Effector memory CD8-positive, alpha-beta T cell (primary cell): ENCODE measurements at places on chromosomes 4 and X.

DNA sequence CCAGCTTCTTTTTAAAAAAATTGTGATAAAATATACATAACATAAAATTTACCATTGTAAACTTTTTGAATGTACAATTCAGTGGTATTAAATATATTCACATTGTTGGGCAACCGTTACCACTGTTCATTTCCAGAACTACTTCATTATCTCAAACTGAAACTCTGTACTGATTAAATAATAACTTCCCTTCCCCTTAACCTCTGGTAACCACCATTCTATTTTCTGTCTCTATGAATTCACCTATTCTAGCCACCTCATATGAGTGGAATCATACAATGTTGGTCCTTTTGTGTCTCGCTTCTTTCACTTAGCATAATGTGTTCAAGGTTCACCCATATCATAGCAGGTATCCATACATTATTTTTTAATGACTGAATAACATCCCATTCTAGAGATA lies 8.3 kb downstream of the GPR50 start:
- DNase-seq, result no peak

DNA sequence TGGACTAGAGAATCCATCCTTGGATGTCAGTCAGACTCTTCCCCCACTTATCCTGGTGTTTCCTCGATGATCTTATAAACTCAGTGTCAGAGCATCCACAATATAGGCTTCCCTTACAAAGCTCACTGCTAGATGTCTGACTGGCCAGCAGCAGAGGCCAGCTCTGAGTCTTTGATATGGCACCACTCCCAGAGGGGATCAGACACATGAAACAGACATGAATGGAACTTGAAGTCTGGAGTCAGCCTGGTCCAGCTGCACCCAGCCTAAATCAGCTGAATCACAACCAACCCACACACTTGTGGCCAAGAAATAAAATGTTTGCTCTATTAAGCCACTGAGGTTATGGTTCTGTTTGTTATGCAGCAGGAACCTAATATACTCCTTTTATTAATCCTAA lies 129.6 kb upstream of the MED14 start:
- no peak for DNase-seq

GRCh38 chrX:150408561-150408960 lies 45.4 kb downstream of the MAMLD1 start:
- DNase-seq, result no peak

DNA sequence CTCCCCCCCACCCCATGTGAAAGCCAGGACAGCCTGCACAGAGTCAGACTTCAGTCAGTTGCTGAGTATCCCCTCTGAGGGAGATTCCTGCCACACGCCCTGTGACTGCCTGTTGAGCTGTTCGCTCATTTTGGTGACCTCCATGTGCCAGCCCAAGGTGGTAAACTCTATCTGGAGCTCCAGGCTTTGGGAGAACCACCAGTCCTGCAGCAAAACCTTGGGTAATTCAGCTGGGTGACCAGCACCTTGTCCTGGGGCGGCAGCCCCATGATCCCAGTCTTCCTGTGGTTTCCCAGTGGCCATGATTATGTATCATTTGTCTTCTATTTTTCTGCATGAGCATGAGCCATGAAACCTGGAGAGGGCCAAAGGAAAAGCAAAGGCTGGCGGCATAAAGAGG lies 73.4 kb downstream of the NBDY start:
- DNase-seq, result no peak

DNA sequence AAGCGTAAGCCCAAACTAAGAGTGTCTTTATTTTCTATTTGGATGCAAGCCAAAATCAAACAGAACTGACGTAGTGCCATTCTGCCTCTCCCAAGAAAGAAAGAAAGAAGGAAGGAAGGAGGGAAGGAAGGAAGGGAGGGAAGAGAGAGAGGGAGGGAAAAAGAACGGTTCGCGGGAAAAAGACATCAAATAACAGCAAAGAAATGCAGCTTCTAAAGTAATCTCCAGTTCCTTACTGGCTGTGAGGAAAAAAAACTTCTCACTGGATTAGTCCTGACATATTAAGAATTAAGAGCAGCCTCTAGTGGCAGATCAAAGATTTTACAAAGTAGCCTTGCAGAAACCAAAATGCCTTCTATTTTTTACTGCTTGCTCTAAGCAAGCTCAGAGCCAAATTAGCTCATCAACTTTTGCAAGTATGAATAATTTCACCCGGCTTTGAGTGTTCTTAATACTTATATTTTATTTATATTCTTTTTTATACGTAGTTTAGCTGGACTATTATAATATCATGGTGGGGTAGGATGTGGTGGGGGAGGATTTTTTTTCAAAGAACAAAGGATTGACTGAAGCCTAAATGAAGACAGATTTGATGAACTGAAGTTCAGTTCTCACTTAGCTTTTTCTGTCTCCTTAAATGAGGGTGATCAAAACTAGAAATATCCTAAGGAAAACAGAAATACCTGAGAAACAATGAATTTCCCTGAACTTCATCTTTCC lies 36.6 kb downstream of the PITX2 start:
- no peak for DNase-seq

DNA sequence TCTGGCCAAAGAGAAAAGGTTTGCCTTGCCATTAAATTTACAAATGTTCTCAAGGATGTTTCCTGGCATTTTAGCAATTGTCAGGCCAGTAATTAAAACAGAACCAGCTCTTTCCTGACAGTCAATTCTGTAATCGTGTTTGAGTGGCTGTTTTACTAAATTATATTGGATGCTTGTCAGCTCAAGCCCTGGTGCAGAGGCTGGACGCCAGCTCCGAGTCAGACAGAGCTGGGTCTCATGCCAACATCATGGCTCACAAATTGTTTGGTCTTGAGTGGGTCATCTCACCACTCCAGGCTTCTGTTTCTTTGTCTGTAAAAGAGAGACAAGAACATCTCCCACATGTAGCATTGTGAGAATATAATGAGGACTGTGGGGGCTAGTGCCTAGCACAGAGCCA lies 190.3 kb upstream of the PSAPL1 start:
- DNase-seq, result no peak

GRCh38 chr4:69640289-69640688 lies 847 bp upstream of the UGT2A2 start:
- DNase-seq, result no peak

- DNase-seq, result no peak
Observed at GRCh38 chr4:151745481-151746231, 15.2 kb downstream of the GATB start.

GRCh38 chr4:94728056-94728766 lies 29.5 kb upstream of the BMPR1B start:
- DNase-seq, result no peak
